Activated CD4-positive, alpha-beta T cell treated with anti-CD3 and anti-CD28 coated beads, Interleukin-2, Interleukin-4, amounts not matched to agents 100 ng/mL and 50 ng/mL, durations not matched to agents 16 hours and 8 hours (primary cell): ENCODE measurements at places on chromosomes 6 and 20.

DNA sequence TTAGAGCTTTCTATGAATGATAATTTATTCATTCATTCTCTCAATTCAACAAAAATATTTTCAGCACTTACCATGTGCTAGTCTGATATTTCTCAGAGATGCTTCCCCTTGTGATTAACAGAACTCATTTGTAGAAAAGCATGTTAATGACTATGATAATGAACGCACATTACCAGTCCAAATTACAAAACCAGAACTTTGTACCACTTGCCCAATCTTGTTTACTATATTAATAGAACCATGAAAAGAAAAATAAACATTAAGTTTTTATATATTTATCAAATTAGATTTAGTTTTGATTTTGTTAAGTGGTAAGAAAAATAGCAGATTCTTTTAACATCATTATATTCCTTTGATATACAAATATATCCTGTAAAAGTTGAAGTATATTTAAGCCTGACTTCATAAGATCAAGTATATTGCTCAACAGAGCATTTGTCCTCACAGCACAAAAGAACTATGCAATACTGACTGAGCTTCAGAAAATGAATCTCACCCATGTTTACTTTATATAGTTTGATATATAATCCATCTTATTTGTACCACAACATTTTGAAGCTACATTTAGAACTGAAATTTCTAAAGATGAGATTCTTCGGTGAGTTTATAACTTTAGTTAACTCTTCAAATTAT, 48.9 kb downstream of the TMEM244 start:
- no peak for DNase-seq

- no peak for DNase-seq
These were observed 7.3 kb upstream of the GPR63 start for GRCh38 chr6:96844530-96844929.

DNA sequence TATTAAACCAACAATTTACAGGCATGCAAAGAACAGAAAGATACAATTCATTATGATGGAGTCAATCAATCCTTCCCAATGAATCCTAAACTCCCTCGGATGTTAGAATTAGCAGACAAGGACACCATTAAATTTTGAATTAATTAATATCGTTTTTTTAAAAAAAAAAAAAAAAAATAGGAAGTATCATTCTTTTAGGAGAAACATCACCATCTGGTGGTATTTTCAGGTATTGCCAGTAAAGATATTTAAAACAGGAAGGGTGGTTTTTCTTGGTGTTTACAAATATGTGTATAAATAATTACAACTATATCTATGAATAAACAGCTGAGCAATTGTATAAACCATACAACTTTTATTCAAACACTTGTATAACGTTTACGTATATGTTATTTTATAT, 564.4 kb downstream of the HAO1 start:
- peak; percentile 9 for DNase-seq

DNA sequence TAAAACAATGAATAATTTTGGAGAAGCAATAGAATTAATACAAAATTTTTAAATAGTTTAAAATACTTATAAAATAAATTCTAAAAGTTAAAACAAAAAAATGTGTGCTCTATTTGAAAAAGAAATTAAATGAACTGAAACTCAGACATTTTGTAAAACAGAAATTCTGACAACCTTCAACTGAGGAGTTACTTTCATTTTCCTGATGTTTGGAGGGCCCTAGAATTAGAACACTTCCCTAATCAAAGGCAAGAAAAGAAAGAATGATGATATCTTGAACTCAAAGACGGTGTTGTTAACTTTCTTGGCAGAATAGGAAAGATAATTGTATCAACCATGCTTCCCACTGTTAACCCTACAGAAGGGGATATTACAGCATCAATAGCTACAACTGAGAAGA, 27.9 kb downstream of the SNX14 start:
- DNase-seq, result no peak

- DNase-seq, result no peak
These were observed 97.4 kb upstream of the IFNGR1 start for GRCh38 chr6:137316626-137317025.

DNA sequence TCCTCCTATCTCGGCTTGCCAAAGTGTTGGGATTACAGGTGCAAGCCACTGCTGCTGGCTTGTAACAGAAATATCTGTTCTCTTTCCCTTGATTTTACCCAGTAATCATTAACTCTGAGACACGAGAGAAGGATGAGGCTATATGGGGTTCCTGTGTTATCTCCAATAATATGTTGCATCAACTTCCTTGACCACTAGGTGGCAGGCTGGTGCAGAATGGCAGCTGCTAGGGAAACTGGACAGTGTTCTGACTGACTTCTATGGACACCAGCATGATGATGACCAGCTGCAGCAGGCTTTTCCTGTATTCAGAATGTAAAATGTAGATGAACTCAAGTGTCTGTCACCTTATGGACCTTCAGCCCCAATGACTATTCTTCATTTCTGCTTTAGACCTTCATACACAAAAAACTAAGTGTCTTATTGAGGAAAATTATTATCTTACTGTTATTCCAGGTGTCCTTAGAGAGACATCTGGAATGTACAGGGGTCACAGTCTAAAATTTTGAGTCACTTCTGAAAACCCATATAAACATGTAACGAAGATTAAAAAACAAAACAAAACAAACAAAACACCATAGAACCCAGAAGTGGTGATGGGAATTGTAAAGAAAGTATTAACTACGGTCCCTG, 20.4 kb upstream of the CD109 start:
- peak; percentile 88 for DNase-seq

GRCh38 chr20:13200767-13201500, 20.1 kb upstream of the ISM1 start:
- no peak for DNase-seq

DNA sequence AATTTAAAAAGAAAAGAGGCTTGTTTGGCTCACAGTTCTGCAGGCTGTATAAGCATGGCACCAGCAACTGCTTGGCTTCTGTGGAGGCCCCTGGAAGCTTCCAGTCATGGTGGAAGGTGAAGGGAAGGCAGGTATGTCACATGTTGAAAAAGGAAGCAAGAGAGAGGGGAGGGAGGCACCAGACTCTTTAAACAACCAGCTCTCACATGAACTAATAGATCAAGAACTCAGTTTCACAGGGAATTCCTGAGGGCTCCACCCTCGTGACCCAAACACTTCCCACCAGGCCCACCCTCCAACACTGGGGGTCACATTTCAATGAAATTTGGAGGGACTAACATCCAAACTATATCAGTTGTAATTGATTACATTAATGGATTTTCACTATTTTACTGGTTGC, 127.9 kb upstream of the MLIP start:
- no peak for DNase-seq

GRCh38 chr6:69580706-69581105, 216.1 kb downstream of the LMBRD1 start:
- no peak for DNase-seq

GRCh38 chr6:24205020-24205492, 79.0 kb downstream of the NRSN1 start:
- peak; percentile 31 for DNase-seq

DNA sequence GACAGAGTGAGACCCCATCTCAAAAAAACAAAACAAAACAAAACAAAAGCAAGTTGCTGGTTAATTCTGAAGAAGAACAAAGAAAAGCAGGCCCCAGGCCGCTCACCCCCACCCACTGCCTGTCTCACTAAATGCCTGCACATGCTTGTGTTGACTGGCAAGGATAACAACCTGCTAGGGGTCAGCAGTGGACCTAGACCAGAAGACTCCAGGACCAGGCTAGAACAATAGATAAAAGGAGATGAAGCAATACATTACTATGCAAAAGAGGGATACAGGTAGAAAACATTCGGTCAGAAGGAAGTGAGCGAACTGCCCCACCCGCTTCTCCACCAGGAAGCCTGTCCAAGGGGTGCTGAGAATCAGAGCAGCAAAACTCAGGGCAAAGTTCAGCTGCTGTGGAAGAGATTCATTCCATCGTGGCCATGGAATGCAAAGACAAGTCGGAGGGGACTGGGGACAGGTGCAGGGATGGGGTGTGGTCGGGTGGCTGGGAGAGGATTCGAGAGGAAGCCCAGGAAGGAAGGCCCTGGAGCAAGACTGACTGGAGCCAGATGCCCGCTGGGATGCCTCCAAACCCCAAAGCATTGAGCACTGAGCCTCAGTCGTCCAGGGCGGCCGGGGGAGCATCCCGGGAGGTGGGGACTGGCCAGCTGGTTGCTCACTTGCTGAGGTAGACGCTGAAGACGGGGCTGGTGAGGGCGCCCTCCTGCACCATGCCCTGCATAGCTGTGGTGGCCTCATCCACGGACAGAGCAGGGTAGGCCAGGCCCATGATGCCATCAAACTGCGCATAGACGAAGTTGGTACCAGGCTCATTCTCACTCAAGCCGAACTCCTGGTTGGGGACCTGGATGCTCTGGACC, 5.3 kb downstream of the PGC start:
- no peak for DNase-seq

DNA sequence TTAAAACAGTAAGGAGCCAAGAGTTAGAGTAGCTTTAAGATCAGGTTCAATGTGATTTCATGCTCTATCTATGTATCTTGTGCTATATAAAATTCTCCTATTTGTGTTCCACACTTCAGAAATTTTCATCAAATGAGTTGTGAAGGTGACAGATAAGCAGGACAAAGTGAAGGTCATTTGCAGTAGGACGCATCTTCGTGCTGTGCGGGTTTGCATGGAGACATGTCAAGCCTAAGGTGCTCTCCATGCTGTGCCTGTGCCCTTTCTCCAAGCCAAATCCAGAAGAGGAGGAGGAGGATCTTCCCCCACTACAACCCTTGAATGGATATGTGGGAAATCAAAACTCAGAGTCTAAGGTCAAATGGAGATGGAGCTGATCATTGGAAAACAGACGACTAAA, 147.3 kb upstream of the NEDD9 start:
- DNase-seq, result no peak

GRCh38 chr20:58256842-58257241, 28.4 kb upstream of the ANKRD60 start:
- no peak for DNase-seq

GRCh38 chr6:79605968-79606764, 25.0 kb upstream of the SH3BGRL2 start:
- no peak for DNase-seq

DNA sequence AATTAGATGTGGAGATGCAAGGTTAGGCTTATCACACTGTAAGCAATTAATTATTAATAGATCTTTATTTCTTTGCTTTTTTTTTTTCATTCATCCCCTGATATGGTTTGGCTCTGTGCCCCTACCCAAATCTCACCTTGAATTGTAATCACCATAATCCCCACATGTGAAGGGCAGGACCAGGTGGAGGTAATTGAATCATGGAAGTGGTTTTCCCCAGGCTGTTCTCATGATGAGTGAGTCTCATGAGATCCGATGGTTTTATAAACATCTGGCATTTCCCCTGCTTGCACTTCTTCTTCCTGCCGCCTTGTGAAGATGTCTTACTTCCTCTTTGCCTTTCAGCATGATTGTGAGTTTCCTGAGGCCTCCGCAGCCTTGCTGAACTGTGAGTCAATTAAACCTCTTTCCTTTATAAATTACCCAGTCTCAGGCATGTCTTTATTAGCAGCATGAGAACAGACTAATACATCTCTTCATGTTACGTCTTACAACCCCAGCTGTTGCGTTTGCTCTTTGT, 333.8 kb downstream of the CDH26 start:
- DNase-seq, result no peak

- no peak for DNase-seq
These were observed 134.2 kb downstream of the PLCB4 start for GRCh38 chr20:9203081-9203447.

DNA sequence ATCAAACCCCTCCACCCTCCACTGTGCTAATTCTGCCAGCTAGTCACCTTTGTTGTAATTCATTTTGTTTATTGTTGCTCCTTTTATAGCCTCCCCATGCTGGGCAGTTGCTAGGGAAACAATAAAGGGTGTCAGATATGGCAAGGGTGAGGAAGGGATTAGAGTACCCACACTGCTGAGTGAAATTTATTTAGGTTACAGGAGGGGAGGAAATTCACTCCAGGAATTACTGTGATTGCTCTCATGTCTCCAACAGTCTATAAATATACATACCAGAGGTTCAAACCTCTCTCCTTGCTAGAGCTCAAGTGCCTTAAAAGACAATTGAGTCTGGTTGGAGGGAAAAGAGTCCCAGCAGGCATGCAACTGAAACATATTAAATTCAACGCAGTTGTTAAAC, 90.6 kb upstream of the ADGRF1 start:
- no peak for DNase-seq

- no peak for DNase-seq
These were observed 425.0 kb downstream of the COL12A1 start for GRCh38 chr6:74780831-74781230.
